ENCODE measurements at places on chromosomes 16 and 17. TPM values are rescaled to one million over a fixed set of nuclear protein-coding genes. Genes with fewer than 3 reads are reported as not detected.

Gene CX3CL1
- total RNA-seq = not detected

Gene FBXW10B
- not detected for total RNA-seq

Gene CA5A
- not detected for total RNA-seq

Gene MT2A
- total RNA-seq = 130 TPM

Gene CHST6
- not detected for total RNA-seq

DNA sequence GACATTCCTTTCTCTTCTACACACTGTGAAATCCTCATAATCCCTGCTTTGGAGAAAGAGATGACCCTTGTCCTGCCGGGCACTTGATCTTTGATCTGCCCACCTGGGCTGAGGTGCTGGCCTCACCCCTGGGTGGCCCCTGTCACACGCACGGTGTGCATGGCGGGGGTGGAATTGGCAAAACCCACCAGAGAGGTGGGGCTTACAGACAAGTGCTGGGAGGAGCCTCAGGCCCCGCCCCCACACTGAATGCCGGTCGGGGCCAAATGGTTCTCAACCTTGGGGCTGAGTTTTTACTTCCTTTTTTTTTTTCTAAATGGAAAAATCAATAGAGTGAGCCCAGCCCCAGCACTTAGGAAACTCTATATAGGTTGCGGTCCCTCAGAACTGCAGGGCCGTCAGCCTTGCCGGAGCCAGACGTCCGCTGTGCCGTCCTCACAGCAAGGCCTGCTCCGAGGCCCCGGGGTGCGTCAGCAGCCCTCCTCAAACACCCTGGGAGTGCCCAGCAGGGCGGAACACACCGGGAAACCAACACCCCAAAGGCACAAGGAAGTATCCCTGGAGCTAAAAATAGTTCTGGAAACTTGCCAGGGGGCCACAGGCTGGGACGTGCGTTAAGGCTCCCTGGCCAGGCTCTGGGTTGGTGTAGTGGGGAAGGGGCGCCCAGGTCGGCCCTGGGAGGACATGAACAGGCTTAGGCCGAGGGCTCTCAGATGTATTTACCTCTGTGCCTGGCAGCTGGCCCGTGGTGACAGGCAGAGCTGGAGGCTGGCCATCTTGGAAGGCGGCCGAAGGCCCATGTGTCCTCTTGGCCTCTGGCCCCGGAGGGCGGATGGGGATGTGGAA is 11.0 kb downstream of the GPRC5C start:
- no peak for DNase-seq
- H3K4me1 ChIP-seq = peaks cover 2% of the 10 kb centered on the region
- H3K27me3 ChIP-seq = peaks cover 10% of the 10 kb centered on the region
- H3K36me3 ChIP-seq = peaks cover 1% of the 10 kb centered on the region
- H3K4me3 ChIP-seq = no peak overlapping the region

DNA sequence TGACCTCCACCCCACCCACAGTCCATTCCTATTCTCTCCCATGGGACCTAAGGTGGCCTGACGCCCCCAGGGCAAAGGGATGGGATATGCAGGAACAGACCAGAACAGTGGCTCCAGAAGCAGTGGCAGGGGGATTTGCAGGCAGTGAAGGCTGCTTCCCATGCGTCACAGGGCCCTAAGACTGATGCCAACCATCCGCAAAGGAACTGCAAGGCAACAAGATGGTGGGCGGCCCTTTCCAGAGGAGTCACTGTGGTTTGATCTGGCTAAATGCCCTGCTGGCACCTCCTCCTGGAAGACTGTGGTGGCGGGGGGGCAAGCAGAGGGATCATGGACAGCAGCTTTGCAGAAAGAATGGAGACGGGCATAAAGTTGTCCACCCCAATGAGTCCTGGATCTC is 4.4 kb upstream of the SLC39A11 start:
- H3K27ac ChIP-seq = no peak overlapping the region
- H3K4me1 ChIP-seq = peaks cover 6% of the 10 kb centered on the region
- H3K27me3 ChIP-seq = peaks cover 7% of the 10 kb centered on the region
- H3K4me3 ChIP-seq = no peak overlapping the region
- H3K36me3 ChIP-seq = no peaks in the 10 kb centered on the region
- DNase-seq = no peak

GRCh38 chr17:51010173-51010675 is 110.4 kb downstream of the SPAG9 start:
- DNase-seq = no peak
- H3K4me3 ChIP-seq = no peak overlapping the region
- no peaks in the 10 kb centered on the region for H3K27me3 ChIP-seq
- H3K4me1 ChIP-seq = no peaks in the 10 kb centered on the region
- H3K27ac ChIP-seq = no peak overlapping the region

DNA sequence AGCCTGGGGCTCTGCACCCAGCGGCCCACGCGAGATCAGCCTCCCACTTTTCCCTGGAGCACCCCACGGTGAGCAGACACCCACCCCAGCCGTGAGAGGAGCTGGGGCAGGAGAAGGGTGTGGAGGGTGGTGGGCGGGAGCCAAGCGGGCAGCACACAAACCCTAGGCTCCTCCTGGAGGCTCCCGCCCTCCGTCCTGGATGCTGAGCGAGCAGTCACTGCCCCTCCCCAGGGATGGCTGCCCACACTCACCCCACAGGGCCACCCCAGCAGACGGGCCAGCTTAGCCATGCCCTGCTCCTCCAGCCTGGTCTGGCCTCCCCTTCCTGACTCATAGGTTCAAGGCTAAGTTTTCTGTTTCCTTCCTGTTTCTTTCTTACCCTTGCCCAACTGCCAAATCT is 15.7 kb upstream of the ABCC3 start:
- H3K4me1 ChIP-seq = peaks cover 3% of the 10 kb centered on the region
- H3K4me3 ChIP-seq = no peak overlapping the region
- no peak for DNase-seq

DNA sequence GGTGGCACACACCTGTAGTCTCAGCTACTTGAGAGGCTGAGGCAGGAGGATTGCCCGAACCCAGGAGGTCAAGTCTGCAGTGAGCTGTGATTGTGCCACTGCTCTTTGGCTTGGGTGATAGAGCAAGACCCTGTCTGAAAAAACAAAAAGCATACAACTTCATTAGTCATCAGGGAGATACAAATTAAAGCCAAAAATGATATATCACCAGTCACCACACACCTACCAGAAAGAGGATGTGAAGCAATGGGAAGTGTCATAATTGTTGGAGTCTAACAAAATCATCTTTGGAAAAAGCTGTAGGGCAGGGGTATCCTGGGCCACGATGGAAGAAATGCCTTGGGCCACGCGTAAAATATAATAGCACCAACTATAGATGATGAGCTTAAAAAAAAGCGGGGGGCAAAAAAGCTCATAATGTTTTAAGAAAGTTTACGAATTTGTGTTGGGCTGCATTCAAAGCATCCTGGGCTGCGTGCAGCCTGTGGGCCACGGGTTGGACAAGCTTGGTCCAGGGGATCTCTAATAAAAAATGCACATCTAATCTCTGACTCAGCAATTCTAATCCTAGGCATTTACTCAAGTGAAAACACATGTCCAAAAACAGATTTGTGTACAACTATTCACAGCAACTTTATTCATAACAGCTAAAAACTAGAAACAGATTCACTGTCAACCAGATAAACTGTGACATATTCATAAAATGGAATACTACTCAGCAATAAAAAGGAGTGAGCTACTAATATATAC is 65.9 kb downstream of the HIC1 start:
- DNase-seq = no peak
- peaks cover 19% of the 10 kb centered on the region for H3K4me1 ChIP-seq
- no peak overlapping the region for H3K27ac ChIP-seq
- H3K27me3 ChIP-seq = no peaks in the 10 kb centered on the region
- peaks cover 6% of the 10 kb centered on the region for H3K36me3 ChIP-seq
- H3K4me3 ChIP-seq = no peak overlapping the region

GRCh38 chr16:56851671-56852400 is 13.2 kb upstream of the SLC12A3 start:
- H3K4me1 ChIP-seq = peaks cover 21% of the 10 kb centered on the region
- peaks cover 9% of the 10 kb centered on the region for H3K36me3 ChIP-seq
- no peaks in the 10 kb centered on the region for H3K27me3 ChIP-seq
- DNase-seq = no peak
- H3K27ac ChIP-seq = no peak overlapping the region

GRCh38 chr17:48054238-48055185 is 6.4 kb downstream of the NFE2L1 start:
- no peak overlapping the region for H3K4me3 ChIP-seq
- peak overlapping the region; percentile 99 for H3K27ac ChIP-seq
- H3K27me3 ChIP-seq = no peaks in the 10 kb centered on the region
- peaks cover 81% of the 10 kb centered on the region for H3K4me1 ChIP-seq

GRCh38 chr17:79495665-79496064 is 115.2 kb downstream of the RBFOX3 start:
- H3K36me3 ChIP-seq = no peaks in the 10 kb centered on the region
- no peak overlapping the region for H3K4me3 ChIP-seq
- no peaks in the 10 kb centered on the region for H3K4me1 ChIP-seq
- peaks cover 5% of the 10 kb centered on the region for H3K27me3 ChIP-seq
- H3K27ac ChIP-seq = no peak overlapping the region

GRCh38 chr17:74176546-74177001 is 26.9 kb upstream of the RPL38 start:
- H3K4me3 ChIP-seq = no peak overlapping the region
- peaks cover 13% of the 10 kb centered on the region for H3K27me3 ChIP-seq
- H3K4me1 ChIP-seq = no peaks in the 10 kb centered on the region
- DNase-seq = peak; percentile 67
- no peaks in the 10 kb centered on the region for H3K36me3 ChIP-seq

GRCh38 chr17:44607836-44608690 is 48.2 kb upstream of the MEIOC start:
- no peak for DNase-seq
- no peaks in the 10 kb centered on the region for H3K4me1 ChIP-seq
- H3K27me3 ChIP-seq = peaks cover under 1% of the 10 kb centered on the region
- H3K36me3 ChIP-seq = no peaks in the 10 kb centered on the region

DNA sequence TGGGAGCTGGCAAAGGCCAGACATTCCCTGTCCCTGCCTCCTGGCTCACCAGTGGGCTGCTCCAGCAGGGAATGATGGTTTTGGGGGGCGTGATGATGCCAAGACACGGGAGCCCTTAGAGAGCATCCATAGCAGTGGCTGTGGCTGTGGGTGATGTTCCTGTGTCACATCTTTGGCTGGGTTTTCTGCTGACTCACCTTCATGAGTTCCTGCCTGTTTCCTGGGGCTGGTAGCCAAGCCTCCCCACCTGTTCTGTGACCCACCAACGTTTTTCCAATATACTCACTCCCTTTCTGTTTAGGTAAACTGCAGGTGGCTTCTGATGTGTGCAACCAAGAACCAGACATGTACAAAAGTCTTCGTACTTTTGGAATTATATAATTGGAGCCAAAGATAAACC is 16.5 kb upstream of the NF1 start:
- H3K4me1 ChIP-seq = no peaks in the 10 kb centered on the region
- DNase-seq = no peak
- no peaks in the 10 kb centered on the region for H3K27me3 ChIP-seq
- H3K27ac ChIP-seq = no peak overlapping the region
- no peaks in the 10 kb centered on the region for H3K36me3 ChIP-seq

GRCh38 chr16:12798171-12798570 is 5.5 kb downstream of the CPPED1 start:
- H3K27me3 ChIP-seq = no peaks in the 10 kb centered on the region
- H3K4me3 ChIP-seq = no peak overlapping the region
- H3K4me1 ChIP-seq = peaks cover 14% of the 10 kb centered on the region
- no peak for DNase-seq

DNA sequence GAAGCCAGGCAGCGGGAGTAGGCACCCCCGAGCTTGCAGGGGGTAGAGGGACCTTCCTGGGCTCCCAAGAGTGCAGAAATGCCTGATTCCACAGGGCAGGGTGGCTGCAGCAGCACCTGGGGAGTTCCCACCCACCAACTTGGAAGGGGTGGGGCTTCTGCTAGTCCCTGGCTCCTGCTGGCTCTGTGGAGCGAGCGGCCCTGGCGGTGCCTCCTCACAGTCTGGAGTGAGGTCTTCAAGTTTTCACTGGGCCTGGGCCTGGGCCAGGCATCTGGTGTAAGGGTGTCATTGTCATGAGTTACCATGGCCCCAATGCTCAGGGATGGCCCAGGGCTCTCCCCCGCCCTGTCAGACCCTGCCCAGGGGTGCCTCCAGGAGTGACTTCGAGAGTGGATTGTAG is 15.8 kb upstream of the ITGB3 start:
- no peaks in the 10 kb centered on the region for H3K36me3 ChIP-seq
- H3K27ac ChIP-seq = no peak overlapping the region
- no peak for DNase-seq

GRCh38 chr17:42241871-42242270 is 34.3 kb downstream of the STAT5B start:
- DNase-seq = no peak
- H3K27ac ChIP-seq = no peak overlapping the region
- peaks cover 43% of the 10 kb centered on the region for H3K4me1 ChIP-seq
- no peaks in the 10 kb centered on the region for H3K27me3 ChIP-seq

- no peaks in the 10 kb centered on the region for H3K36me3 ChIP-seq
- peak; percentile 82 for DNase-seq
- no peaks in the 10 kb centered on the region for H3K4me1 ChIP-seq
- no peaks in the 10 kb centered on the region for H3K27me3 ChIP-seq
- no peak overlapping the region for H3K4me3 ChIP-seq
- H3K27ac ChIP-seq = no peak overlapping the region
These were observed 70.6 kb downstream of the CYB5B start for GRCh38 chr16:69494991-69495392.

- no peak overlapping the region for H3K27ac ChIP-seq
- DNase-seq = peak; percentile 27
- no peaks in the 10 kb centered on the region for H3K36me3 ChIP-seq
- H3K27me3 ChIP-seq = peaks cover 21% of the 10 kb centered on the region
- H3K4me1 ChIP-seq = peaks cover 16% of the 10 kb centered on the region
These were observed 474.4 kb downstream of the SLC39A11 start for GRCh38 chr17:72618001-72618509.

GRCh38 chr17:67276075-67276474 is 31.1 kb upstream of the HELZ start:
- no peak overlapping the region for H3K27ac ChIP-seq
- no peaks in the 10 kb centered on the region for H3K27me3 ChIP-seq
- no peak for DNase-seq
- H3K4me1 ChIP-seq = no peaks in the 10 kb centered on the region

GRCh38 chr17:46986366-46986765 is 7.3 kb upstream of the RPRML start:
- peaks cover under 1% of the 10 kb centered on the region for H3K27me3 ChIP-seq
- H3K4me3 ChIP-seq = no peak overlapping the region
- no peaks in the 10 kb centered on the region for H3K36me3 ChIP-seq

GRCh38 chr16:72234387-72234786 is 62.4 kb upstream of the PMFBP1 start:
- no peaks in the 10 kb centered on the region for H3K4me1 ChIP-seq
- DNase-seq = no peak
- no peaks in the 10 kb centered on the region for H3K36me3 ChIP-seq
- no peak overlapping the region for H3K4me3 ChIP-seq
- peaks cover 5% of the 10 kb centered on the region for H3K27me3 ChIP-seq
- H3K27ac ChIP-seq = no peak overlapping the region

Data from activated naive CD4-positive, alpha-beta T cell treated with anti-CD3 and anti-CD28 coated beads for 36 hours (primary cell).